ENCODE measurements at places on chromosomes 11 and 22.
A peak's percentile ranks its signal among the peaks of the same experiment; 100 is the strongest.

GRCh38 chr11:62020661-62021060 is 53.2 kb upstream of the FTH1 start:
- no peak for DNase-seq

DNA sequence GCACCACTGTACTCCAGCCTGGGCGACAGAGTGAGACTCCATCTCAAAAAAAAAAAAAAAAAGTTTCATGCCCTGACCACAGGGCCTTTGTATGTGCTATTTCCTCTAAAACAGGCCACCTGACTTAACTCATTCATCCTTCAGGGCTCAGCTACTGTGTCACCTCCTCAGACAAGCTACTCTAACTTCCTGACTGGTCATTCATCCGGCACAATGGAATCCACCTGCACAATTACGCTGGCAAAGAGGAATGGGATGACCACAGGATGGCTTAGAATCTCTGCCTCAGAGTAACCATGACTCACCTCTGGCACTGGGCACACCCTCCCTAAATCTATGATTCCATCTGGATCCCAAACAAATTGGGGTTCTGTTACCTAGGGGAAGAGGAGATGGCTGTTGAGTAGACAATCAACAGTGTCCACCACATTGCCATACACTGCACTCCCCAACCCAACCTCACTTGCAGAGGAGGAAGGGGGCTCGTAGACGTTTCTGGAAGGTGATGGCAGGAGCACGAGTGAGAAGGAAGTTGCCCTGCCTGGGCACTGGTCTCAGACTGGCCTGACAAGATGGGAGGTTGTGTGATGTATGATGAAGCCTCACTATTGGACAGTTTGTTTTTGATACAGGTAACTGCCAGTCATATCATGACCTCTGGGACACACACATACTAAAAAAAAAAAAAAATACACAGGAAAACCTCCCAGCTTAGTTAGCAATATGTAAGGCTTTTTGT is 22.8 kb upstream of the HMOX1 start:
- peak; percentile 56 for DNase-seq

- DNase-seq, result no peak
Measured at GRCh38 chr22:20786536-20786979, 12.6 kb downstream of the SERPIND1 start.

GRCh38 chr22:40153192-40153591 is 24.5 kb upstream of the TNRC6B start:
- no peak for DNase-seq

DNA sequence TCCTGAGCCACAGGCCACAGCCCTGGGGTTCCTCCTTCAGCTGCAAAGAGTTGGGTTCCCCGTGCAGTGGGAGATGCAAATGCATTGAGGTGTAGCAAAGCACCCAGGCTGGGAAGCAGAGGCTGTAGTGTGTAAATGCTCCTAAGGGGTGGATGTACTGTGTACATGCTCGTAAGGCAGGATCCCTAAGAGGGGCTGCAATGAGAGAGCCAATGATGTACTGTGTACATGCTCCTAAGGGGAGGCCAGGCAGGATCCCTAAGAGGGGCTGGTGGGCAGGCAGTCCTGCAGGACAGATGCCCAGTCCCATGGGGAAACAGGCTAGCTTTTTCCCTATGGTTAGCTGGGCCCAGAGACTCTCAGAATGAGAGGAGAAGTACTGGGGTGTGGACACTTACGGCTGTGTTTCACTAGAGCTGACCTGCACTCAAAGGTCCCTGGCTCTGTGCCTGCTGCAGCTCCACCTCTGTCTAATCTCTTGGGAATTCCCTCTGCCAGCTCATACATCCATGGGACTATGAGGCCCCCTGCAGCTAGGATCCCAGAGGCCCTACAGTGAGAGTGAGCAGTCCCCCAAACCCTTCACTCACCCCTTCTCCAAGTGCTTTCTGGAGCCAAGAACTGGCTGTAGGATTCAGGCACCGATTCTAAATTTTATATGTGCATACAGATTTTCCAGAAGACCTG is 261.9 kb upstream of the LUZP2 start:
- peak; percentile 3 for DNase-seq

DNA sequence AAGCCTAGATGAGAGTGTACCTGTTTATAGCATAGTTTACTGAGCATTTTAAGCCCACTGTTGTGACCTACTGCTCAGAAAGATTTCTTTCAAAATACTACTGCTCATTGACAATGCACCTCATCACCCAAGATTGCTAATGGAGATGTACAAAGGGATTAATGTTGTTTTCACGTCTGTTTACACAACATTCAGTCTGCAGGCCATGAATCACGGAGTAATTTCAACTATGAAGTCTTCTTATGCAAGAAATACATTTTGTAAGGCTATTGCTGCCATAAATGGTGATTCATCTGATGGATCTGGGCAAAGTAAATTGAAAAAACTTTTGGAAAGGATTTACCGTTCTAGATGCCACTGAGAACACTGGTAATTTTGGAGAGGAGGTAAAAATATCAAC is 112.9 kb downstream of the KIF18A start:
- peak; percentile 67 for DNase-seq

- no peak for DNase-seq
Measured at GRCh38 chr11:119341222-119342022, 739 bp upstream of the C1QTNF5 start.

- DNase-seq, result peak; percentile 97
Measured at GRCh38 chr11:69013009-69013951, at the start of gene MRGPRF. TSS of gene MRGPRF (minus strand) at chr11:69013246. CDS start at chr11:69009901, 3,345 bp downstream.

DNA sequence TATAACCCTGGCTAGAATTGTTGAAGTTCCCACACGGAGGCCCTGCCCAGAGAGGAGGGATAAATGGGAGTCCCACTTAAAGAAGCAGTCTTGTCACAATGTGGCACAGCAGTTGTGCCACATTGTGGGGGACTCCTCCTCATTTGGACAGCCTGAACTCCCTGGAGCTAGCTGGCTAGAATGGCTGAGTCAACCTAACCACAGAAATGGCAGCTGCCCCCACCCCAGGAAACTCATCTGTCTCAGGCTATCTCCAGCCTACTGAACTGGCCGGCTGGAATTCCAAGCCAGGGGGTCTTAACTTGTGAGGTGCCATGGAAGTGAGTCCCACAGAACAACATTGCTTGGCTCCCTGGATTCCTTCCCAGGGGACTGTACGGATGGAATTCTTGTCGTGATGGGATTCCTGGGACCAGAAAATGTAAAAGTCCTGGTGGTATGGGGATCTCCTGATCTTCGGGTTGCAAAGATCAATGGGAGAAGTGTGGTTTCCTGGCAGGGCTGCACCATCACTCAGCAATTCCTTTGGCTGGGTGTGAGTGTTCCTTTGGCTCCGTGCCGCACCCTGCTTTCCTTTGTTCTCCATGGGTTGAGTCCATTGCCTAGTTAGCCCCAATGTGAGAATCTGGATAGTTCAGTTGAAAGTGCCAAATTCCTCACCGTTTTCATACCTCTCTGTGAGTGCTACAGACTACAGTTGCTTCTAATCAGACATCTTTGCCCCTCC is 791.2 kb upstream of the FAT3 start:
- DNase-seq, result no peak

- no peak for DNase-seq
Measured at GRCh38 chr11:2515401-2516275, 70.8 kb downstream of the KCNQ1 start.

DNA sequence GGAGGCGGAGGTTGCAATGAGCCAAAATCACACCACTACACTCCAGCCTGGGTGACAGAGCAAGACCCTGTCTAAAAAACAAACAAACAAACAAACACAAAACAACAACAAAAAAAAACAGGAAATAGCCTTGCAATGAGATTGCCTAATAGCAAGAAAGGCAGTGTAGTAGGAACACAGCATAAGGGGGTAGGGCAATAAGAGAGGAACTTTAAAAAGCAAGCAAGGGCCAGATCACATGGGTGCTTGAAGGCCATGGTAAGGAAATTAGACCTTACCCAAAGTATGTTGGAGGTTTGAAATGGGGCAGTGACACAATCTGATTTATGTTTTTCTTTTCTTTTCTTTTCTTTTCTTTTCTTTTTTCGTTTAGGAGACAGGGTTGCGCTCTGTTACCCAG is 34.7 kb upstream of the NRIP3 start:
- DNase-seq, result no peak

DNA sequence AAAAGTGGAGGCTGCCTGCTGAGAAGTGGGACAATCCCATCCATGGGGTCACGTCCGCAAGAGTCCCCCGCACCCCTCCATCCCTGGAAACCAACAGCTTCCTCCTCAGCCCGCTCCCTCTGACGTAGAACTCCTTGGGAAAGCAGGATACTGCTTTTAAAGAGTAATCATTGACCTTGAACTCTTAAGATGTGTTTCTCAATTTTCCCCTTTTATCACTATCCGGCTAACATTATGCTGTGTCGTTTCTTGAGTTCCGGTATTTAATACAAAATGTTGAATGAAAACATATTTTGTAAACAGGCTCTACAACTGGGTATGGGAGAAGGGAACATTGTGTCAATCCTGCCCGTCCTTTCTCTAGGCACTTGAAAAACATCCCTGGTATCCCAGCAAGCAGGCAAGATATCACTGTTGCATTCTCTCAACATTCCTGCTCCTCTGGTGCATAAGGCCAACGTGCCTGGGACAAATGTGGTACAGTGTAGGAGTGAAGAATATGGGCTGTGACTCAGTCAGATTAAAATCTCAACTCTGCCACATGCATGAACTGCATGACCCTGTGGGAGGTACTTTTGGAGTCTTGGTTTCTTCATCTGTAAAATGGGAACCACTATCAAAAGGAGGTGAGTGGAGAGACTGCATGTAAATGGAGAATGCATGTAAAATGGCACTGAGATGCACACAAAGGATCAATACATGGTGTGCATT is 52.8 kb downstream of the WT1 start:
- no peak for DNase-seq

GRCh38 chr22:28351476-28351875 is 328.2 kb downstream of the TTC28 start:
- no peak for DNase-seq

GRCh38 chr11:35237860-35238715 is 99.1 kb downstream of the CD44 start:
- no peak for DNase-seq

GRCh38 chr11:120304526-120304925 is 20.6 kb upstream of the TLCD5 start:
- DNase-seq, result no peak

GRCh38 chr11:108622341-108622740 is 28.8 kb upstream of the EXPH5 start:
- DNase-seq, result no peak

- no peak for DNase-seq
Measured at GRCh38 chr11:64926689-64927088, 2.2 kb downstream of the PPP2R5B start.

GRCh38 chr11:7165911-7166310 is 77.1 kb downstream of the RBMXL2 start:
- no peak for DNase-seq

DNA sequence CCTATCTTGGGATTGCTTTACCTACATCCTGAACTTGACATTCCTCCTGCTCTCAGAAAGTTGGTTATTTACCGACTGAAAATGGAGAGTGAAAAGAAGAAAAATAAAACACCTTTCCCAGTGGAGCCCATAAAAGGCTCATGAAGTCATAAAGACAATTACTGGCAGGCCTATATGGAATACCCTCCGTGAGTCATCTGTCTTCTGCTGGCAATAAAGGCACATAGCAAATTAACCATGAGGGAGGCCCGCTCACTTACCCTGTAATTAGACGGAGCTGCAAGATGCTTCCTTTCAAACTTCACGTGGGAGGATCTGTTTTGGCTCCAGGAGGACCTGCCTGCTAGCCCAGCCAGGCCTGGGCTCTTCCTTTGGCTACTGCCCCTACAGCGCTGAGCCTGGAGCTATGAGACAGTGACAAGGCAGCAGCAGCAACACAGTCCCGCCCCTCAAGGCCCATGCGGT is 540.4 kb downstream of the BUD13 start:
- DNase-seq, result no peak

- DNase-seq, result peak; percentile 93
Measured at GRCh38 chr11:122344215-122344614, 228.2 kb upstream of the BLID start.

- DNase-seq, result no peak
Measured at GRCh38 chr22:20060700-20061480, 19.2 kb upstream of the DGCR8 start.

DNA sequence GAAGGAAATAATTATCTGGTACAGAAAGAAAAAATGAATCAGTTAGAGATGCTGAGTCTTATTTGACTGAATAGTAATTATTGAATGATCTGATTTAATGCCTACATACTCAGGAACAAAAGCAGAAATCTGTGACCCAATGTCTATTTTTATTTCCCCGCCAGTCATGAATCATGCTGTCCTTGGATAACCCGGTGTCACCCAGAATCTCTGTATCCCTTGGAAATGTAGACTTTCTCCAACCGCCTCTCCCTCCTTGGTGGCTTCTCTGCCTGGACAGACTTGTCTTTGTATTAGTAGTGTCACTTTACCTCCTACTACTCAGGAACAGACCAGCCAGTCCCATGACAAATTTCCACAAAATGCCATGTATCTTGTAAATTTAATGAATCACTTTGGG is 173.3 kb upstream of the PDGFD start:
- DNase-seq, result no peak

GRCh38 chr11:626475-627307 is at the start of gene SCT:
TSS of gene SCT (minus strand) at chr11:627181. CDS start at chr11:627143, 38 bp downstream.
- no peak for DNase-seq

DNA sequence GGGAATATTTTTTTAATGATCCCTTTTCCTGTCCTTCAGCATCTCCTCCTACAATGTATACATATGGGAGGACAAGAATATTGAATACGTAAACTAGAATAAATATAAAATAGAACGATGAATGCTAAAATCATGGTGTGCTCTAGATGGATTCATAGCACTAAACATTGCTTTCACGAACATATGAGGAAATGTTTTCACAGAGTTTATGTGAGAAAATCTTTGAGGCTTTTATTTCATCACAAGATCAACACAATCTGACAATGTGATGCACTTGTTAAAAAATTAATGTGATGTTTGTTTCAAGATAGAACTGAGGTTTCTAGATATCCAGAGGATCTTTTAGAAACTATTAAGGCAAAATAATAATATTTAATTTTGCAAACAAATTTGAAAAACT is 3.0 kb downstream of the CARD16 start:
- no peak for DNase-seq

DNA sequence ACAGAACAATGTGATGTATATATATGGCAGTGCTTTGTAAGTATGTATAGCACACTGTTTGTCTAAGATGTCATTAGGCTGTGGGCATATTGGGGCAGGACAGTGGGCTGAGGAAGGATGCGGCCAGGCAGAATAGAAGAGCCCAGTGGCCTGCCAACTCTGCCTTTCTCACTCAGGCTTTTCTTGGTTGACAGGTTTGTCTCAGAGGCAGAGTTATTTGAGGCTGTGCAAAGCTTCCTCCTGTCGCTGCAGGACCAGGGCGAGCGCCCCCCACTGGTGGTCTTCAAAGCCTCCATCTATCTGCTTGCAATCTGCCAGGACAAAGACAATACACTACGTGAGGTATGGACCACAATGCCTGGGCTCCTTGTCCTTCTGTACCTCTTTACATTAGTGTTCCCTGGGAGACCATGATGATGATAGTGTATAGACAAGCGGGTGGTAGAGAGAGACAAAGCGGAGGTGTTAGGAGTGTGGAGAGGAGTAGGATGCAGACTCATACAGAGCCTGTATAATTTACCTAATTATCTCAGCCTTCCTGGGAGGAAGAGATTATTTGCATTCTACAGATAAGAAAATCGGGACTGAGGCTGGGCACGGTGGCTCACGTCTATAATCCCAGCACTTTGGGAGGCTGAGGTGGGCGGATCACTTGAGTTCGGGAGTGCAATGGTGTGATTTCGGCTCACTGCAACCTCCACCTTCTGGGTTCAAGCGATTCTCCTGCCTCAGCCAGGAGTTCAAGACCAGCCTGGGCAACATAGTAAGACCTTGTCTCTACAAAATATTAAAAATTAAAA is 37.3 kb upstream of the CCDC134 start:
- no peak for DNase-seq

GRCh38 chr11:37076866-37077265 is 478.8 kb upstream of the RAG2 start:
- no peak for DNase-seq

- no peak for DNase-seq
Measured at GRCh38 chr11:47106798-47107411, 69.8 kb downstream of the ARFGAP2 start.

Data from foreskin fibroblast (primary cell).